ENCODE measurements at places on chromosomes 6 and 20.

- no peak for DNase-seq
Observed at GRCh38 chr6:52176550-52176949, 9.6 kb upstream of the IL17A start.

DNA sequence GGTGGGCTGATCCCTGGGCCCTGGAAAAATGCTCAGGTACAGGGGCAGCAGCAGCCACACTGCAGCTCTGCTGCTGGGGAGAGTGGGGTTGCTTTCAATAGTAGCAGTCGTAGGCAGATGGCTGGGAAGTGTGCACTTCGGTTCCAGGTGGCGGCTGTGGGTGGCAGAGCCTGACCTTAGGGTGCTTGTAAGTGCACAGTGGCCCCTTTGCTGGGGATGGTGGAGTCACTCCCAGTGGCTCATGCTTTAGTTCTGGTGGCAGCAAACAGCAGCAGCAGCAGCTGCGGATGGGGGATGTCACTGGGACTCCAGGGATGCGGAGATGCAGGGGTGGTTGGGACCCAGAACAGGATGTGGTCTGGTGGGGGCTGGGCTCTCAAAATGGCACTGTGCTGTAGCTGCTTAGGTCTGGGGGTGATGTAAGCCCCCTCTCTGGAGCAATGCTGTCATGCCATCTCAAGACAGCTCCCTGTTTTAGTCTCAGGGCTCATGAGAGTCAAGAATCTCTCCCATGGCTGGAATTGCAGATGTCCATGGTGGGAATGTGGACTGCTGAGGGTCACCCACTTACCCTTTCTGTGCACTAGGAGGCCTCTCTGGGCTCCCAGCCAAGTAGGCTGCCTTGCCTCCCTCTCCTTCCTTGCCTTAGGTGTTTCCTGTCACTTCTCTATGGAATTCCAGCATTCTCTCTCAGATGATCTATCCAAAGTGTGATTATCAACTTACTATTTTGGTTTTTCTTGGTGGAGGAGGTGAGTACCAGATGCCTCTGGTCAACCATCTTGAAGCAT, 146.7 kb upstream of the SLC22A23 start:
- no peak for DNase-seq

DNA sequence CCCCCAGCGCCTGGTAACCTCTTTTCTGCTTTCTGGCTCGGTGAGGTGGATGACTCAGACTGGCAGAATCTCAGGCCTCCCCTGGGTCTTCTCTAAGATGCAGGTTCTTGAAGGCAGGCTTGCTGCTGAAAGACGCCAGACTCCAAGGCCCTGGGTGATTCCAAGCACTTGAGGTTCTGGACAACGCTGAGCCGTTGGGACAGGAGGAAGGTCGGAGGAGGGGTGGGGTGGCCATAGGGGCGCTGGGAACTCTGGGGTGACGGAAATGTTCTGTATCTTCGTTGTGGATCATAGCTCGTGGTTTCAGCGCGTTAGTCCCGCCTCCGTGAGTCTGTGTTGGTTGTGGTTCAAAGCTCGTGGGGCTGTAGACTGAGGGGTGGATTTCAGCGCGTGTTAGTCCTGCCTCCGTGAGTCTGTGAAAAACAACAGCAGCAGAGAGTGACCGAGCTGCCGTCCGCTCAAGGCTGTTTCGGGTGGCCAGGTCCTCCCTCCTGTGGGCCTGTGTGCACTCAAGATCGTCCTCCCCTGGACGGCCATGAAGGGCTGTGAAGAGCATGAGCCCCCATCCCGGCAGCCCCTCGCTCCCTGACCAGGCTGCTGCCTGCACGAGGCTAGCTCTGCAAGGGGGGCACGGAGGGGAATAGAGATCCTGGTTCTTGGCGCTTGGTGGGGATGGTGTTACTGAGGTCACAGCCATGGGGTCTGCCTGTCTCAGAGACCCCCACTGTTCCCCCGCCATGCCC, 7.7 kb downstream of the NTSR1 start:
- no peak for DNase-seq

GRCh38 chr6:105890521-105891244, 195.5 kb upstream of the PRDM1 start:
- DNase-seq, result no peak

DNA sequence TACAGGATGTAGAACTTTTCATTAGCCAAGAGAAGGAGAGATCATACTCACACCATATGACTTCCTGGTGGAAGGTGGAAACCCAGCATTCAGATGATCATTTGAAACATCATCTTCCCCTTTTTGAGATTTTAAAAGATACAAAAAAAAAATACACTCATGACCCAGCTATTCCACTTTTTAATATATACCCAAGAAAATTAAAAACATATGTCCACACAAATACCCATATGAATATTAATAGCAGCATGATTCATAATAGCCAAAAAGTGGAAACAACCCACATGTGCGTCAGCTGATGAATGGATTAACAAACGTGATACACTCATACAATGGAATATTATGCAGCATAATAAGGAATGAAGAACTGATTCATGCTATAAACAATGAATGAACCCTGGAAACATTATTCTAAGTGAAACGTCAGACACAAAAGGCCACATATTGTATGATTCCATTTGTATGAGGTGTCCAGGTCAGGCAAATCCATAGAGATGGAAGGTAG, 130.0 kb upstream of the SGK1 start:
- no peak for DNase-seq

DNA sequence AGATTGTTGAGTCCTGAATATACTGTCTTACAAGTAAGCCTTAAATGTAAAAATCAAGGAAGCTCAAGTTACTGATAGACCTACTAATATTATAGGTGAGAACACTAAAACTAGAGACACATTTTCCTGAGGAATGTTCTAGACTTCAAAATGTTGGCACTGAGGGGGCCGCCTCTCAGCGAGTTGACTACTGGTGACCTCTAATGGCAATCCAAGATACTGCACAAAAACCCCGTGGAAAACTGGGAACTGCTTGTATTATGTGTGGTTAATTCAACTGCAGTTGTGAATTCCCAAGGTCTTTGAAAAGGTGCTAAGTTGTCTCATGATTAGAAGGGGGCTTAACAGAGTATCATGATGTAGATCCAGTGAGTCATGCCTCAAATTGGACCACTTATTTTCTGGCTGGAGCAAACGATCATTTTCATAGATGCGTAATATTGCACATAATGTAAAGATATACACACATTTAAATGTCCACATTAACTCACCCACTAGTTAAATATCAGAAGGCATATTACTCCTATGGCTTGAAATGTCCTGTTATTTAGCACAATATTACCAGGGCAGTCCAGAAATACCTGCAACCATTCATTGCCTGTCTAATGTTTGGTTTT, 336.2 kb downstream of the FOXA2 start:
- no peak for DNase-seq

- no peak for DNase-seq
Observed at GRCh38 chr20:18094191-18094590, 36.5 kb upstream of the OVOL2 start.

GRCh38 chr20:52799130-52799529, 173.0 kb upstream of the TSHZ2 start:
- no peak for DNase-seq

- DNase-seq, result no peak
Observed at GRCh38 chr20:4812641-4813075, 90.9 kb downstream of the PRND start.

- no peak for DNase-seq
Observed at GRCh38 chr20:63431944-63432343, 40.5 kb downstream of the KCNQ2 start.

GRCh38 chr6:88899569-88900316, 63.7 kb downstream of the RNGTT start:
- DNase-seq, result no peak

GRCh38 chr6:95601133-95601532, 23.8 kb downstream of the MANEA start:
- no peak for DNase-seq

DNA sequence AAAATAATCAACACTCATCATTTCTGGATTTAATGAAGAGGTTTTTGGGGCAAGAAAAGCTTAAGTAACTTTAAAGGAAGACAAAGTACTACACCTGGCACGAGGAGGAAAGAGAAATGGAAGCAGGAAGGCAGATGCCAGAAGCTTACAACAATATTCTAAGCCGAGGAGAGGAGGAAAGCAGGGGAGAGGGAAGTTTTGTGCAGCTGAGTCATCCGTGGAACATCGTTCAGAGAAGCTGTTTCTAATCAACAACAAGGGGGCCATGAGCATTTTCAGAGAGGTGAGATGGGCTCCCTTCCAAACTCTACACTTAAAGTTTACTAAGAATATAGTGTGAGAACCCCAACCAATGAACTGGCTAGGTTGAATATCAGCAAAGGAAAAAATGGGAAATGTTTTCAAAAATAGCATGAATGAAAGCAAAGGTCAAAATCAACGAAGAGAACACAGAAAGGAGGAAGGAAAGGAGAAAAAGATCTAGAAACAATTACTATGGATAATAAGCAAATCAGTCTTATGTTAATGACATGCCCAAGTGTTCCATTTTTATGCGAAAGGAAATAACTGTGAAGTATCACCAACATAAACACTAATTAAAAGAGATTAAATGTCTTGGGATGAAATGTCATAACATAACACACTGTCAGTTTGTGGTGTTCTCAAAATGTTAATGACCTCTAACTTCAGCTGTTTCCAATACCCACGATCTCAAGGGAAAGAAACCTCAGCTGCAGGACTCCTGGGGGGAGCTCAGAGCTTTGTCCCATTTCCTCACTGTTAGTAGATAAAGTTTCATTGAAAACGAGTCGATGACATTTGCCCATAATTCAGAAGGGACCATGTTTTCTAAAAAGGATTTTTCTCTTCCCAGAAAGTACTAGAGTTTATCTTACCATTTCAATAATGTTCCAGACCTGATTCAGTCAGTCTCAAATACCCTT, 203.4 kb upstream of the STXBP5 start:
- no peak for DNase-seq

- no peak for DNase-seq
Observed at GRCh38 chr20:58997141-58997770, 9.8 kb downstream of the CTSZ start.

- DNase-seq, result no peak
Observed at GRCh38 chr20:62357187-62357667, 9.9 kb downstream of the LAMA5 start.

- no peak for DNase-seq
Observed at GRCh38 chr6:69164564-69165229, 529.6 kb downstream of the ADGRB3 start.

DNA sequence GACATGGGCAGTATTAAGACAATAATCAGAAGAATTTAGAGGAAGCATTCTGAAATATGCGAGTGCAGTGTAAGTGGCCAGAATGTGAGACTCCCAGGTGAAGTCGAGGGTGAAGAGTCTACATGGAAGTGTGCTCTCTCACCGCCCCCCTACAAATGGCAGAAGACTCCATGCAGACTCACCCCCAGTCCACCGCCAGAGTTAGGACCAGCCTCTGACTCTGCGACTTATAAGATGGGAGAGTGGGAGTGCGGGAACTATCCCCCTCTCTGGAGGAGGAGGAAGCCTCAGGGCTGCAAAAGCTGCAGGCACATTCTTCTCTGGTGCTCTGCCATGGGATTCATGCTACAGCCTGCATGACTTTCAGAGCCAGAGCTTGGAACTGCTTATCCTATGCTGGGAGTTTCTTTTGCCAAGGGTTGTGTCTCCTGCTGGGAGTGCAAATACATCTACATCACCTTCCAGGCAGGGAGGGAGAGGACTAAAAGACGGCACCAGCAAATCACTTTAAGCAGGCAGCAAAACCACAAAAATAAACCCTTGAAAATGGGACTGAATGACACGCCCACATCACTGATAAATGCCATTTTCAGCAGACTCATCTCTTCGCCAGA, 206.7 kb upstream of the SULF2 start:
- no peak for DNase-seq

- DNase-seq, result no peak
Observed at GRCh38 chr6:2110504-2110903, 134.9 kb downstream of the GMDS start.

DNA sequence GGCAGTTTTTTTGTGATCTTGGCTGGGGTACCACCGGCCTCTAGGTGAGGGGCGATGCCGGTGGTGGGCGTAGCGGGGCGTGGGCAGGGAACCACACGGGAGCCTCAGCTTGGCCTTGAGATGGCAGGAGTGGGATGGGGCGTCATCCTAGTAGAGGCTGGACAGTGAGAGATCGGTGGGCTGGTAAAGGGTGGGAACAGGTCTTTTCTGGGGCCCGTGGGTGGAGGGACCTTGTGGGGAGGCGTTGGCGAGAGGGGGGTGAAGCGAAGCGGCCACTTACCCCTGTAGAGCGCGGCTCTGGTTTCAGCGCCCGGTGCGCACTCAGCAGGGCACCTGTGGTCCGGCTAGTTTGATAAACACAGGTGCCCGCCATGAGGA, 12.0 kb downstream of the ITPR3 start:
- DNase-seq, result no peak

DNA sequence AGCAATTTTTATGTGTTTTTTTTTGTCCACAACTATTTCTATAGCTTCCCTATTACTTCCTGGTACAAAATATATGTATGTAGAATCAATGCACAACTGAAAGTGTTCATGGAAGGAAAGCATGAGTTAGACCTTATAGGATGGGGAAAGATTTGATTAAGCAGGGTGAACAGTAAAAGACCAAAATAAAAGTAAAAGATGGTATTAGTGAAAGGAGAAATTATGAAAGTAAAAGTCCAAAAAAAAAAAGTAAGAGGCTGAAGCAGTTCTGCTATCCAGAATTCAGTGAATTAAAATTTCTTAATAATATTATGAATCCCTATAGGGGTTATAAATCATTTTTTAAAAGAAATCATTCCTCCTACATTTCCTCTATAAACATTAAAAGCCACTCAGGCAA, 114.3 kb downstream of the EPHA7 start:
- no peak for DNase-seq

DNA sequence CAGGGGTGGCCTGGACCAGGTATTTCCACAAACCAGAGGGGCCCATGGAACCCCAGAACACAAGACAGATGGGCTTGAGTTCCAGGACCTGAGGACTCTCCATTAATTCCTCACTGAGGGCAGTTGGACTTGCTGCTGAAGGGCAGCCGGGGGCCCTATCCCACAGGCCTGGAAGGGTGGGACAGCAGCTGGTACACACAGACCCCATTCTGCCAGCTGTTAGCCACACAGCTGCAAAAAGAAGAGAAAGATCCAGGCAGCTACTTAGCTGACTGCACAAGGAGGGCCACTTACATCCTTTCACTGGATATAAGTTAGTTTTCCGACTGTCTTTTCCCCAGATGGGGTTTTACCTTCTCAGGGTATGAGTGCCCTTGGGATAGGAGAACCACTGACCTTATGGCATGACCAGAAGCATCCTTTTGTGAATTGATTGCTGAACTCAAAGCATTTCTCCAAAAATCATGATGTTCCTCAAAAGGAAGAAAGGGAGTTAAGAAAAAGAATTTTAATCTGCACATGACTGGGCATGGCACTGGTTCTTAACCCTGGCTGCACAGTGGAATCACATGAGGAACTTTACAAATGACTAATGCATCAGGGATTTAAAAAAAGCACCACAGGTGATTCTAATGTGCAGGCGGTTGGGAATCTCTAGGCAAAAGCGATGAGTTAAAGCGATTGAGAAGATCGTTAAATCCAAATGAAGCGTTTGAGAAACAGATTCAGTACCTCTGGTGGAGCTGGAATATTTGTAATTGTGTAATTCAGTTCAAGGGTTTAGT, 199.4 kb downstream of the TFAP2A start:
- no peak for DNase-seq

- no peak for DNase-seq
Observed at GRCh38 chr6:131103296-131103695, 32.0 kb upstream of the AKAP7 start.

GRCh38 chr20:17568972-17569521, 828 bp upstream of the DSTN start:
- DNase-seq, result no peak

Data from activated T-helper 1 cell treated with anti-CD3 and anti-CD28 coated beads, Interleukin-2, amount 50 U/mL, for 16 hours (primary cell).